ENCODE measurements at places on chromosomes 3 and 15.
A peak's percentile ranks its signal among the peaks of the same experiment; 100 is the strongest.

GRCh38 chr15:60609721-60610320, 130.9 kb upstream of the ICE2 start:
- no peak for DNase-seq

GRCh38 chr3:160941885-160942494, 163.2 kb downstream of the B3GALNT1 start:
- DNase-seq, result peak; percentile 76

- no peak for DNase-seq
These were observed 164.3 kb downstream of the FNDC3B start for GRCh38 chr3:172203522-172204258.

GRCh38 chr3:133503409-133503808, 70.1 kb upstream of the CDV3 start:
- no peak for DNase-seq

GRCh38 chr3:114595522-114596028, 301.7 kb downstream of the TIGIT start:
- DNase-seq, result no peak

DNA sequence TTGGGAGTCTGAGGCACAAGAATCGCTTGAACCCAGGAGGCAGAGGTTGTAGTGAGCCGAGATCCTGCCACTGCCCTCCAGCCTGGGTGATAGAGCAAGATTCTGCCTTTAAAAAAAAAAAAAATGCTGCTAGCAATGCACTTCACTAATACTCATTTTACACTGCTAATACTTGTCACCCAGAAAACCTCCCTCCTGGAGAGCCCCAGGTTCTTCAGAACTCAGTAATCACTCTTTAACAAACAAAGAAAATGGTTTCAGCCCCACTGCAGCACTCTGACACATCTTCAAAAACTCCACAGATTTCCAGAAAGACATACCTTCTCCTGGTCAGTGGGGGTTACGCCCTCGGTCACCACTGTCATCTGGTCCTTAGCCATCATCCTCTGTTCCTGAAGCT, 366.7 kb downstream of the SHQ1 start:
- DNase-seq, result no peak

DNA sequence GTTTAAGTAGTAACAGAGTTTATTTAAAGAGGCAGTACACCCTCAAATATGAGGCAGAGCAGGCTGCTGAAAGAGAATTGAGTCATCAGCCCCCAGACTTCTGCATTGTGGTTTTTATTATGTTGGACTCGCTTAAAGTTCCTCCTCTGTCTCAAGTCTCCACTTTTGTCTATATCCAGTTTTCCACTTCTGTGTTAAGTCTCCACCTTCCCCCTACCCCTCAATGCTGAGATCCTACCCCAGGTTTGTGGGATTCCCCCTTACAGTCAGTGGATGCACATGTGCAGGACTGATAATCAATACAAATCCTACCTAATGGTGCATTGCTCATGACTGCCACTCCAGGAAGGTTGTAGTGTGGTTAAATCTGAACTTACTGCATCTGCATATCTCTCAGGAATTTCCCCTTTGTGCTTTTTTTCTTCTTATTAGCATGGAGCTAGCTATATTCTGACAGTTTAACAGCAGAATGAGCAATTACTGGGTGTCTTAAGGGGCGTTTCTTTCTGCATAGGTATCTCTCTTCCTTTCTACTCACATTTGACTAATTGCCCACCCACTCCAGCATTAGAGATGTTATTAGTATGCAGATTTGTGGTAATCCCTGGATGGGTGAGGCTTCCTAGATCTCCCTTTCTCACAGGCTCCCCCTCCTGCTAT, 11.9 kb upstream of the CD200R1L start:
- no peak for DNase-seq

- peak; percentile 32 for DNase-seq
These were observed 4.3 kb upstream of the PKM start for GRCh38 chr15:72235298-72235697.

- DNase-seq, result no peak
These were observed 1.5 kb downstream of the TRPC1 start for GRCh38 chr3:142725357-142725739.

- peak; percentile 13 for DNase-seq
These were observed 7.4 kb downstream of the A4GNT start for GRCh38 chr3:138124706-138125355.

DNA sequence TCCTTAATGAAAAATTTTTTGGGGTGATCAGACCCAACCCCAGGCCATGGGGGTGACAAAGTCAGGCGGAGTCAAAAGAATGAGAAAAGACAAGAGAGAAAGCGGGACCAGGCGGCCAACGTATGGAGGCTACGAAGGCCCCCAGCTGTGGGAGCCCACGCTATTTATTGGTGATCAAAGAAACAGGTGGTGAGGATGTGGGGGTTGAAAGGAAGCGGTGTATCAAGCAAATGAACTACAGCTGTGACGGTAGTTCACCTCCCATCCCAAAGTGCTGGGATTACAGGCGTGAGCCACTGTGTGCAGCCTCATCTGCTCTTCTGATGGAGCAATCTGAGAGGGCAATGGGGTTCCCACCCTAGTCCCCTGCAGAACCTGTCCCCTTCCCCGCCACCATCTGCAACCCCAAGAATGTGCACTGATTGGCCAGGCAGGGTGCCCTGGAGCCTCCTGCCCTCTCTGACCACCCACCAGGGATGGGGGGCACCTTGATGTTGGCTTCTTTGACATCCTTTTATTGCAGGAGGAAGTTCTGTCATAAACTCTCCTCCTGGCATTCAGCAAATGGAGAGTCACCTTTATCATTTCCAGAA, 1.1 kb upstream of the CHRNA3 start:
- no peak for DNase-seq

- no peak for DNase-seq
These were observed 126.8 kb upstream of the UBE3A start for GRCh38 chr15:25565470-25566264.

- no peak for DNase-seq
These were observed 354.8 kb upstream of the C2CD4B start for GRCh38 chr15:62519900-62520299.

DNA sequence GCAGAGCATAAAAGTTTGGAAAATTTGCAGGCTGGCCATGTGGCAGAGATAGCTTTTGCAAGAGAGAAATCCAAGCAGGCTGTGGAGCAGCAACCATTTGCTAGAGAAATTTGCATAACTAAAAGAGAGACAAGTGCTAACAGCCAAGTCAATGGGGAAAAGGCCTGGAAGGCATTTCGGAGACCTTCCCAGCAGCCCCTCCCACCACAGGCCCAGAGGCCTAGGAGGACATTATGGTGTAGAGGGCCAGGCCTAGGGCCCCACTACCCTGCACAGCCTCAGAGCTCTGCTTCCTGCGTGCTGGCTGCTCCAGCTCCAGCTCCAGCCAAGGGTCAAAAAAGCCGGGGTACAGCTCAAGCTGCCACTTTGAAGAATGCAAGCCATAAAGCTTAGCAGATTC, 82.7 kb downstream of the MYO5A start:
- no peak for DNase-seq

DNA sequence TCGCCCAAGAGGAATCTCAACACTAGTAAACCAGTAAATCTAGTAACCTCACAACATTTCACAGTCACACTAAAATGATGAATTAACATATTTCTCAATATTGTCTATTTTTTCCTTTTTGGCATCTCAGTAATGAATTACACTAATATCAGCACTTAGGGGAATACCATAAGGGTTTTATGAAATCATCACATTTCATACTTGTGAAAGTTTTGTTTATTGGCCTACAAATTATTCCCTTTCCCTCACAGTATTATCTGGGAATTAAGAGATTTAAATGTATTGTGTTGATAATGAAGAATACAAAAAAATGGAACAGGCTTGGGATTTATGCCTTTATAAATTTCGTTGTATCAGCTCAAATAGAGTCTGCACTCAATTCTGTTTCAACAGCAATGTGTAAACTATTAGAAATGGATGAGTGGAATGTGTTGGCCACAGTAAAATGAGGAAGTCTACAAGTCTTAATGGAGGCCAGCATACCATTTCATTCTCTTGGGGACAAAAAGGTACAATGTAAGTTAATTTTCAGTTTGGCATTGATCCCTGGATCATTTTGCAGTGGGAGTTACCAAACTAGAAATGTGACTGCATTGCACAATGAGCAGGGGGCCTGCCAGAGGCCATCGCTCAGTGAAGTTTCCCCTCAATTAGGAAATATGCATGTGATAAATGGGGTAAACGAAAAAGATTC, 195.4 kb downstream of the FMN1 start:
- DNase-seq, result no peak

GRCh38 chr3:190175490-190175889, 54.8 kb upstream of the P3H2 start:
- peak; percentile 67 for DNase-seq

Measured in renal cortical epithelial cell (primary cell).